ENCODE measurements at places on chromosomes 16 and 17.

- DNase-seq, result no peak
Measured at GRCh38 chr16:51867386-51868065, 679.4 kb downstream of the TOX3 start.

DNA sequence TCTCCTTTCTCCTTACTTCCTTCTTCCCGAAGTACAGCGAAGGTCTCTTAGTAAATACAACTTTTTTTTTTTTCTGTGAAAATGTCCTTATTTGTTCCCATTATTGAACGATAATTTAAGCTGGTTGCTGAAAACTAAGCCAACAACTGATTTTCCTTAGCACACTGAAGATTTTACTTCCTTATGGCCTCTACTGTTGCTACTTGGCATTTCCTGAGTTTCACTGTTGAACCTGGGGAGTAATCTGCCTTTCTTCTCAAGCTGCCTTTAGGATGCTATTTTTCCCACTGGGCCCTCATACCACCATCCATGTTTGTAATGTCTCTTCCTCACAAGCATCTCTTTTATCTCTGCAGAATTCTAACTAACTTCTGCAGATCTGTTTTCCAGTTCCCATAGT is 26.1 kb downstream of the UBE2O start:
- DNase-seq, result no peak

GRCh38 chr17:3738562-3739295 is 15.0 kb downstream of the HASPIN start:
- DNase-seq, result no peak

- DNase-seq, result no peak
Measured at GRCh38 chr16:77331802-77332586, 102.8 kb downstream of the ADAMTS18 start.

DNA sequence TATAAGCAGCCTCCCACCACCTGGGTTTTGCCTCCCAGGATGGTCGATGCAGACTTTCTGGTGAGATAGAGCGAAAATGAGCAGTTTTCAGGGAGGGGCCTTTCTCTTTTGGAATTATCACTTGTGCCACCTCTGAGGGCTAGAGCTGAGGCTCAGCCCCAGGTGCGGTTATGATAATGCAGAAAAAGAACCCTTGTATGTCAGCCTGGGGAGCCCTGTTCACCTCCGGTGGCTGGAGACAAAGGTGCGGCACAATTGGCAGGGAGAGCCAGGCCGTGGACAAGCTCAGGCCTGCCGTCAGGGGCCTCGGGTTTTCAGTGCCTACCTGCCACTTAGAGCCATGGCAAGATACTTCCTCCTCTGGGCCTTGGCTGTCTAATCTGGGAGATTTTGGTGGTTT is 4.4 kb downstream of the SCPEP1 start:
- DNase-seq, result no peak

GRCh38 chr16:68884401-68884800 is 41.1 kb downstream of the TANGO6 start:
- no peak for DNase-seq

DNA sequence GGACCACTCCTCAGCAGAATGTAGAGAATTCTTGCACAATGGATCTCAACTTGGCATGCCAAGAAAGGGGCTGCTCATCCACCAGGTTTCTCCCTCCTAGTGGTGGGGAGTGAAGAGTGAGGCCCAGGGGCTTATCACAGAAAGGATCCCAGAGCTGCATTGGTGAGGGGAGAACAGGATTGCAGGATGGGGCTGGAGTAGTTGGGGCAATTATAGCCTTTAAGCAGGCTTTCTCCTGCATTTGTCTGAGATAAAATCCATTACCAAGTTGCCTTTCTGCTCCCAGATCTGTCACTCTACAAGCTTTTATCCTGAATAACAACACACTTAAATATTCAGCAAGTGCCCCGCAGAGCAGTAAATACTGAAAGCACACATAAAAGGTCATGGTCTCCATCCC is 130.8 kb upstream of the CES5A start:
- no peak for DNase-seq

- DNase-seq, result no peak
Measured at GRCh38 chr17:58538811-58539409, 24.5 kb upstream of the MTMR4 start.
